ENCODE measurements at places on chromosomes 2 and 18.

DNA sequence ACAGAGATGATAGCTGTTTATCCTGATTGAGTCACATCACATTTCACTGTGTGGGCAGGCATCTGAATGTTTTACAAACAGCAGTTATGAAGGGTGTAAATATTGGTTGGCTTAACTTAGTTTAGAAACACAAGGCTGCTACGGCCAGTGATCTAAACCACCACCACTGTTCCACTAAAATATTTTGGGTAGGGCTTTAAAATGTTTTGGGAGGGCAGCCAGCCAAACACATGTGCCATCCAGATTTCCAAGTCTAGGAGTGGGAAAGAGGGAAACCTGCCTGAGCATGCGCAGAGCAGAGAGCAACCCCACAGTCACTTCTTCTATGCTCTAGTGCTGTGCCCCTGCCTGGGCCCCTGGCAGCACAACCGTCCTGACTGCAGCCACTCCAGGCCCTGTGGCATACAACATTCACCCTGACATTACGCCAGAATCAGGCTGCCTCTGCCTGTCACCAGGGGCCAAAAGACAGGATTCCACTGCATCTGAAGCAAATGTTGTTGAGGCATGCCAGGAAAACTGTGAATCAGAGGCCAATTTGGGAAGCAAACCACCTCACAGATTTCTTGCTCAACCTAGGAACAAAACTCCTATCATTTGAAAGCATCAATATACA is 74.8 kb upstream of the COL5A2 start:
- no peak for DNase-seq

DNA sequence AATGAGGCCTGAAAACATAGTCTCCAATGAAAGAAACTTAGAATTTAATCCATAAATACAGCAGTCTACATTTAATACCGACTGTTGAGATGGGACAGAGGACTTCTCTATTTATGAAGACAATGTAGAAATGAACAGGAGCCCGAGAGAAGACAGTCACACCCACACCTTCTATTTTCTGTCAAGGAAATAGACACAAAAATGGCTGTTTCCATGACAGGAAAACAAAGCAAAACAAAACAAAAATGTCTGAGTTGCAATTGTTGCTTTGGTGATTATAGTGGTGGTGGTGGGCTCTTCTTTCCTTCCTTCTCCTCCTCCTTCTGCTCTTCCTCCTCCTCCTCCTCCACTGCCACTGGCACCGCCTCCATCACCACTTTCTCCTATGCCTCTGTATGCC is 72.3 kb upstream of the CCDC68 start:
- DNase-seq, result no peak

GRCh38 chr18:59352250-59352855 is 6.7 kb downstream of the LMAN1 start:
- no peak for DNase-seq

GRCh38 chr2:74816540-74817303 is 17.2 kb upstream of the HK2 start:
- DNase-seq, result no peak

DNA sequence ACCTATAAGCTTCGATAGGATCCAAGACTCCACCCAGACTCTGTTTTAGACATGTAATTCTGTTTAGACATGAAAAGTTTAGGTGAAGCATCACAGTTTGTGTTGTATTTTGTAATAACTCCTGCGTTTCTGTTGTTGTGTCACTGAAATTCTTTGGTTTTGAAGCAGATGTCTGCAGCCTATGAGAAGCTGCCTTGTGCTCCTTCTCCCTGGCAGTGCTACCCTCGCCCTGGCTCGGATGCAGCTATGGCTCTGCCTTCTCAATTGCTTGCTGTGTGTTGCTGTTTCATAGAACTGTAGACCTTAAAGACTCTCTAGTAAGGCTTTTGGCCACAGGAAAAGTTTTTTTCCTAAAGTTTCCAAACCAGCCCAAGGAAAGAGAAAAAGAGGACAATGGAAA is 40.2 kb upstream of the ZNF638 start:
- no peak for DNase-seq

DNA sequence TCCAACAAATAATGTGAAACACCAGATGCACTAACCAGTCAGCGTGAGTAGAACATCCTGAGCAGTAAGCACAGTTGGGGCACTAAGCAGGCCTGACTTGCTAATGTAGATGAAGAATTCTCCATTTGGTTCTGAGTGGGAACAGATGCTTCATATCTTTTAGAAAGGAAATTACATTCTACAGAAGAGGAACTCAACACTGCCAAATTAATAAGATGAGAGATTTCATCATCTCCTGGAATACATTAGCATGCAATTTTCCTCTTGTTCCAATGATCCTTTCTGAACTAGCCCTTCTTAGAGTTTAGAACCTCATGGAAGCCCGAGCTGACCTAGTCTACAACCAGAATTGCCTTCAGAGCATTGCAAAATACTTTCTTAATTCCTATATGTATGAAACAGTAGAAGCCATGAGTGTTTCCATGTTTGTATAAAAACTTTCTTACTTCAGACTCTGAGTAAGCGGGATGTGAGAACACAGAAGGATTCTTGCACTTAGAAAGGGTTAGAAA is 34.8 kb downstream of the COL5A2 start:
- DNase-seq, result no peak

DNA sequence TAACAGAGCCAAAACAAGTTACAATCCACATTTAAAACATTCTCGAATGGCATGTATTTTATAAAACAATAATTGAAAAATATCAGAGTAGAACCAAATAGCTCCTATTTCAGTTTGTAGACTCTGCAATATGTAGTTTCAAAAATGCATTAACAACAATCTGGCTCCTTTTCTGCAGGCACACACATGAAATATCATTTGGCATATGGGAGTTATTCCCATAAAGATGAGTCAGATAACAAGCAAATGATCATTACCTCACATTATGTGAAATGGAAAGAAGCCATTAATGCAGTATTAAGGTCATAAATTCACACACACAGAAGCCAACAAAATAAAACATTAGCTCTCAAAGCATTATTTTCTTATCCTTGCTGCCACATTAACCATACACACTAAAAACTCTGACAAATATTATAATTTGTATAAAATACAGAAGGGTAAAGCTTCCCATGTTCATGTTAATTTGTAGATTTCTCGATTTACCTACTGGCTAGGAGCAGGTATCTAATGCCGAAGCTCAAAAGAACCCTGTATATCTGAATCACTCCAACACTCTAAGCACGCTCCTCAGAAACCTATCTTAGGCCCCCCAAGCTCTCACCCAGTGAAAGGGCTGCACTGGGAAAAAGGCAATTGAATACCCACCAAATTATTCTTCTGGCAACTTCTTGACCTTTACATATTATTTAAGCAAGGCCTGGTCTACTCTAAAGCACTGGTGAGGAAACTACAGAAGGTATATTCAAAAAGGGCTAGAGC is 13.8 kb downstream of the NBAS start:
- no peak for DNase-seq

DNA sequence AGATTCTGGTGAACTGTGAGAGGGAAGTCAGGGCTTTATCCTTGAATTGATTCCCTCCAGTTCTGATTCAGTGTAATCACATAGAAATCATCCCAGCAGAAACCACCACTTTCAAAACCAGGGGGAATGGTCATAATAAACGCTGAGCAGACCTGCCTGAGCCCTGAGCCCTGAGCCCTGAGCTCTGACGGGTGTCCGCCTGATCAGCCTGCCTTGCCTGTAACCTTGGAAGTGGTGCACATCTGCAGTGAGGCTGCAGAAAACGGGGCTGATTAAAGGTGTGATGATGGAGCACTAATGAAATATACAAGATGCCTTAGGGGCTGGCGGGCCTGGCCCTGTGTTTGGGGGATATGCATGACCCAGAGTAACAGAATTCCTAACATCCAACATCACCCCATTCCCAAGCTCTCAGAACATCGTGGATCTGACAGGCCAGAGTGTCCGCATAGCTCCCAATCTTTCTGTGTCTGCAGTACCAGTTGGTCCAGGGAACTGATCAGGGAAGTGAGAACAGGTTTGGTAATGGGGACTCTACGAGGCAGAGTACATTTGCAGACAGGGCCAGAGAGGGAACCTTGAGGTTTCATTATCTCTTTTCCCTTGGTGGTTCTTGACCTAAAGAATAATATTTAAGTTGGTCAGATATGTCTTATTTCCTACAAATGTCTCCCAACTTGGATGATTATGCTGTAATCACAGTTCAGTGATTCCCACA is 37.8 kb downstream of the KCTD18 start:
- no peak for DNase-seq

DNA sequence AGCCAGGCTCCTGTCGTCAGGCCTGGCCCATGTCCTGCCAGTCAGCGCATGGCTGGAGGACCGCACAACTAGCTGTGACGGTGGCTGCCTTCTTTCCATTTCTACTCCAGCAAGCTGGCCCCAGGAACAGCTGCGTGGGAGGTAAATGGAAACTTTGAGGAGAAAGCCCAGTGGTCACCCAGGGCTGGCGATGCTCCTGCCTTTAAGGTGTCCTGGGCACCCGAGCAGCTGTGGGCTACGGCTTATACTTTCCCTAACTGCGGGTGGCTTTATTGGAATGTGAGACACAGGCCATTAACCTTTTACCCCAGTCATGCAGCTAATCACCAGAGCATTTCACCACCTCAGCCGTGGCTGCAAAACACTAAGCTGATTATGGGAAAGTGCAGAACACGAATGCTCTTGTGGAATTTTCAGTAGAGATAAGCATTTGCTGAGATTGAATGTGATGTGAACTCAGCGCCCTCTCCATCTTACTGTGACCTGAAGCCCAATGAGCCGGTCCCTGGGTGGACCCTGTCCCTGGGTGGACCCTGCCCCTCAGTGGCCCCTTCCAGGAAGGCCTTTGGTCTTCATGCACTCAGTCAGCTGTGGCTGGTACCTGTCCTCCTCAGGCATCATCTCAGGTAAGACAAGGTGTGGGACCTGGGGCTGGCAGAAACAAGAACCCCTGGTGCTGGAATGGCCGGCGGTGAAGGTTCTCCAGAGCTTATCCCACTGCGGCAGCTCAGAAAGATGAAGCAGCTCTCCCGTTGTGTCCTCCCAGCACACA is 275.4 kb upstream of the HS6ST1 start:
- no peak for DNase-seq

DNA sequence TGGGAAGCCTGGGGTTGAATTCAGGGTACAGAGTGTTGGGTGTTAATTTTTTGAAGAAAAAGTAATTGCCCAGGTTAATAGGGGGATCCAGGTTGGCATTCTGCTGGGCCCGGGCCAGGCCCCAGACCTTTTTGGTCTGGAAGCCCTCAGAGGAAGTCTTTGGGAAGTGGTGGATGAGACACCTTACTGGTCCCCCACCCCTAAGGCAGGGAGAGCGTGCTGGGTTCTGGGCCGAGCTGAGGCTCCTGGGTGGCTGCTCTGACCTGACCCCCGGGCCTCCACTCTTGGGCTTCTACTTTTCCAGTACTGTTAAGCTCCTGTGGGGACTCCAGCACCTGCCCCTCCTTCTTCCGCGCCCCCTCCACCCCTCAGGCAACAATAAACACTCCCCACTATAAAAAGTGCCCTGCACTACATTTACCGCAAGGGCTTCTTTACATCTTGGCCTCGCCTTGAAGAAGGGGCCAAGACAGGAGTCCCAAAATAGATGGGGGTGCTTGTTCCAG is 753 bp upstream of the HOXD3 start:
- no peak for DNase-seq

GRCh38 chr2:9897331-9897737 is 54.1 kb downstream of the TAF1B start:
- peak; percentile 19 for DNase-seq

GRCh38 chr2:150783015-150783414 is 295.5 kb upstream of the RND3 start:
- DNase-seq, result no peak

DNA sequence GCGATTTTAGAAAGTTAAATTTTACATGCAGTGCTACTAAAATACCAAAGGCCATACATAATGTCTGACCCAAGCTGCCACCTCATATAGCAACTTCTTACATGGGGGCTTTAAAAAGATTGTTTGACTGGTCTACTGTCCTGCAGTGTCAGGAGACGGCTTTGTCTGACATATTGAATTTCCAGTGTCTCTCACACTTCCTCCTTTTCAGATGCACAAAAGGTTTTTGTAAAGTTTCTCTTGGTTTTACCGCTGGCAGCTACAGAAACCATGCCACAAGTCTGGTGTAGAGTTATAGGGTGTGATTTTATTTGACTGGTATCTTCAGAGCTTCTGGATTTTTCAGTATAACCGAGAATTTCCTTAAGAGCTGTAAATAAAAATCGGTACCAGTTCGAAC is 1.1 kb upstream of the ASAP2 start:
- DNase-seq, result no peak

All from stimulated activated CD4-positive, alpha-beta T cell treated with anti-CD3 and anti-CD28 coated beads, Interleukin-4, amount 100 ng/mL, for 1 hour (primary cell).